ENCODE measurements at places on chromosomes 1 and 21.
A peak's percentile ranks its signal among the peaks of the same experiment; 100 is the strongest.

DNA sequence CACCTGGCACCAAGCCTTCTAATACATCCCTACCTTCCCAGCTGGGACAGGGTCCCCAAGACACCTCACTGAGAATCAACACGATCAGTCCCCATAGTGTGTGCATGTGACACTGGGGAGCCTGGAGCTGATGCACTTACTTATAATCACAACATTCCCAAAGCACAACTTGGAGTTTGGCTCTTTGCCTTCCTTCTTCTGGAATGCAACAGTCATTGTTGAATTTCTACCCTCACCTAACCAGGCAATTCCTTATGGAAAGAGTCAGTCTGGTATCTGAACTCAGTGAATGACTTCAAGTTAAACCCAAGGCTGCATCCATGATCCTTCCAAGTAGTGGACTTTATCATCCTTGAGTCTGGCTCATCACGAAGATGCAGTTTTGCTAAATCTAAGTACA lies 86.1 kb downstream of the DSCAM start:
- no peak for DNase-seq

- peak; percentile 57 for DNase-seq
Measured at GRCh38 chr1:225881081-225881958, 860 bp downstream of the TMEM63A start.

DNA sequence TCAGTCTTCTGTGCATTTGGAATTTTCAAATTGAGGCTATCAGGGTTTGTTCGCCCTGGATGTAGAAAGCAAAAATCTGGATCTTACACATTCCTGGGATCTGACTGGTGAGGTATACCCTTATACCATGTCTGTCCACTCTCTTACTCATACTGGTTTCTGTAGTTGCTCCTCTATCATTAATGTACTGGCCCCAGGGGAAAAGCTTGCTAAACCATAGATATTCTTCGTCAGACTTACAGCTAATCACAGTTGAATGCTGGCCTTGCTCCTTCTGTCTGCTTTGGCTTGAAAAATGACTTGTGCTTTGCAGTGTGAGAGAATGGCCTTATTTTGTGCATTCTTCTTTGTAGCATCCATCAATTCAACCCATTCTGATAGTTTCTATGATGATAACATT lies 30.5 kb downstream of the TBCE start:
- no peak for DNase-seq

DNA sequence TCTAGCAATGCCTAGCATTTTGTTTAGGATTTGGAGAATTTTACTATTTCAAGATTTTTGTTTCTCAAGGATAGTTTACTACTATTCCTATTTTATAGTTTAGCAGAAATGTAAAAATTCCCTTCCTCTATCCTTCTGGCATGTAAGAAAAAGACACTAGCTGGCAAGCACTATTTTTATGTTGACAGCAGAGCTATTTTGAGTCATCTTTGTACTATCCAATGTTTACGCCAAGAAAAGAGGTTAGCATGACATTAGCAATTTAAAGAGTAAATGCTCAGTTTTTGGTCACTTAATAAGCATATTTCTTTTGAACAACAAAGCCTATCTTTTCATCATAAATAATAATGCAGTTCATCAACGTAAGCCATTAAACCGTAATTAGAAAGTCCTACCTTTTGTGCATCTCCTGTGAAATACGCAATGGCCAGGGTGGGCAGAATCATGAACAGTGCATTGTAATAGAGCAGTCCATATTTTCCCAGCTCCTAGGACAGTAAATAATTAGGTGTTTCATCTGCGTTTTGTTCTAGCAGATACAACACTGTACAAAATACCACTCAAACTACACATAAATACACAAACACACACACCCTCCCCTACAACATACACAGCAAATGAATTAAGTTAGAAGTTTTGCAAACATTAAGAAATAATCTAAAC lies 12.0 kb downstream of the SLC35D1 start:
- DNase-seq: no peak

DNA sequence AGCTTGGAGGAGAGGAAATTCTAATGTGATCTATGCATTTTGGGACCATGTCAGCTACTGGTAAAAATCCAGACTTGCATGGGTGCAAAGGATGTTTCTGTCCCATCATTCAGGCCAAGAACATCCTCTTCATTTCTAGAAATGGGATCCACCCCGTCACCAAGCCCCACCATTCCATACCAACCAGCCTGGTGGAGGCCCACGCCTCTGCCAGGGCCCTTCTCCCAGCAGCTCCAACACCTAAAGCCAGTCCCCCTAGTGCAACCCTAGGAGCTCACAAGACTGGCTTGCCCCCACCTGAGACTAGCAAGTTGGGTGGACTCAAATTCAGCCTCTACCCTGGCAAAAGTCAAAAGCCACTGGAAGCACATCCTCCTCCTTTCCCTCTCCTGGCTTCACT lies 1.9 kb downstream of the ARHGEF11 start:
- DNase-seq: no peak

- no peak for DNase-seq
Measured at GRCh38 chr1:228060458-228061190, 21.9 kb upstream of the ARF1 start.

DNA sequence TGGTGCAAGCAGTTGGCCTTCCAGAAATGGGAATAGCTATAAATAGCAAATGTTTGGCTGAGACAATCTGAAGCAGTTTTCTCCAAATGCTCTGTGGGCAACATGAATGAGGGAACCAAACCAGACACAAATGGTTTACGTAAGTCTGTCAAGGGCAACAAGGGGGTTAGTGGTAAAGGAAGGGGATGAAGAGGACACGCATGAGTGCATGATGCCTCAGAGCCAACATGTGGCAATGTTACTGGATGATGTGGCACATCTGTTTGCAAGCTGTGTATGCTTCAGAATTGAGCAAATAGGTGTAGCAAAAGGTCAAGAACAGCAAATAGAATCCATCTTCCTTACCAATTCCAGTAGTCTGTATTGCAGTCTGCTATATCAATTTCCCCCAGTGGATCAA lies 76.3 kb upstream of the LMO4 start:
- no peak for DNase-seq

DNA sequence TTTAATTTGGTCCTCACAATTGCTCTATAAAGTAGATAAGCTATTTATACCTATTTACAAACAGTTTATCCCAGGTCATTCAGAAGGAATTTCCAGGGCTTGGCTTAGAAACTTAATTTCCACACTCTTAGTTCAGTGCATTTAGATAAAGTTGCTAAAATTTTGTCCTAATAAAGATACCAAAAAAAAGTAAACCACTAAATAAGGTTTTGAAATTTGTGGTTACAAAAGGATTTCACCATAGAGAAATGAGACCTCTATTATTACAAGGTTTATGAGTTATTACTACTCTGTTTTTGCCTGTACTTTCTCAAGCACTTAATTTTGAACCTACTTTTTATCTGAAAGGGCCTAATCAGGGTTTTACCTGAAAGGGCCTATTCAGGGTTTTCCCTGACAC lies 22.4 kb downstream of the PTPN22 start:
- DNase-seq: no peak

DNA sequence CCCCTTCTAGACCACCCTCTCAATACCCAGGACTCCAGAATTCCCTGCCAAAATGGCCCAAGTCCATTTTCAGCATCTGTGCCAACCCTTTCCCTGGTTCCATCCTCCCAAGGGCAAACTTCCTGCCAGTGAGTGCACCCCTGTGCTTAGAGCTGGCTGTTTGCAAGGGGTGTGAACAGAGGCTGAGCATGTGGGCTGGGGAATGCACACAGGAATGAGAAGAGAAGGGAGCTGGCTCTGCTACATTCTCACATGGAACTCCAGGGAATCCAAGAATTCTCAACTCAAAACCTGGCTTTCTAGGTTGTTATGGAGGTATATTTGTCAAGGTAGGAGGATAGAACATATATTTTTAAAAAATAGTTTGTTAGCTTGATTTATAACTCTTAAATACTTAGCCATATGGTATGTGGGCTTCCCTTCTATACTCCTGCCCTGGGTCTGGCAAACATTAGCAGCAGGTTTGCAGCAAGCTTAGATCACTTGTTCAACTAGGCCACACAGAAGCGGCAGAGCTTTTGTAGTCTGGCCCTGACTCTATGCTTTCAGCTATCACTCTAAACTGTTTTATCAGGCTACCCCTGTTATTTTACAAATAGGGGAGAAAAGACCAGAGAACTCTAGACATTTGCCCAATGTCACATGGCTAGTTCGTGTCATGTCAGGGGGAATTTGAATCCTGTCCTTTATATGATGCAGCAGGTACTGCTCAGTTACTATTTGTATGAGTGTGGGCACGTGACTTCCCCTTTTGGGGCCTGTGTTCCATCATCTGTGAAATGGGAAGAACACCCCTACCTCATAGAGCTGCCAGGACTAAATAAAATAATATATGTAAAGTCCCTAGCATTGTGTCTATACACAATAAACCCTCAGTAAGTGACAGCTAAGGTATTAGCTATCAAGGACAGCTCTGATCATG lies 8.1 kb upstream of the STMN1 start:
- no peak for DNase-seq

DNA sequence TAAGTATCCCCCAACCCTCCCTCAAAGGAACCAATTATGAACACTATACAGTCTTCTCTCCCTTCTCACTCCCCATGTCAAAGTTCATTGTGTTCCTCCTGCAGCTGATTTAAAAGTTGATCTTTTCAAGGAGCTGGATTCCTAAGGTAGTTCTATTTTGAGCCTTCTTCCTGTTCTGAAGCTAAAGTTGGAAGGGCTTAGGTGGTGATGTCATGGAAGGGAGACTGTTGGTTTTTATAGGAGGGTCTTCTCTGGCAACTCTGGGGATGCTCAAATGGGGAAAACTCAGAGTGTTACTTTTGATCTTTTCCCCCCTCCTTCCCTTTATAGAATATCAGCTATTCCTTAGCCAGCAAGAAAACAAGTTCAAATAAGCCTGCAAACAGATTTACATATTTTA lies 83.0 kb upstream of the AK4 start:
- no peak for DNase-seq

DNA sequence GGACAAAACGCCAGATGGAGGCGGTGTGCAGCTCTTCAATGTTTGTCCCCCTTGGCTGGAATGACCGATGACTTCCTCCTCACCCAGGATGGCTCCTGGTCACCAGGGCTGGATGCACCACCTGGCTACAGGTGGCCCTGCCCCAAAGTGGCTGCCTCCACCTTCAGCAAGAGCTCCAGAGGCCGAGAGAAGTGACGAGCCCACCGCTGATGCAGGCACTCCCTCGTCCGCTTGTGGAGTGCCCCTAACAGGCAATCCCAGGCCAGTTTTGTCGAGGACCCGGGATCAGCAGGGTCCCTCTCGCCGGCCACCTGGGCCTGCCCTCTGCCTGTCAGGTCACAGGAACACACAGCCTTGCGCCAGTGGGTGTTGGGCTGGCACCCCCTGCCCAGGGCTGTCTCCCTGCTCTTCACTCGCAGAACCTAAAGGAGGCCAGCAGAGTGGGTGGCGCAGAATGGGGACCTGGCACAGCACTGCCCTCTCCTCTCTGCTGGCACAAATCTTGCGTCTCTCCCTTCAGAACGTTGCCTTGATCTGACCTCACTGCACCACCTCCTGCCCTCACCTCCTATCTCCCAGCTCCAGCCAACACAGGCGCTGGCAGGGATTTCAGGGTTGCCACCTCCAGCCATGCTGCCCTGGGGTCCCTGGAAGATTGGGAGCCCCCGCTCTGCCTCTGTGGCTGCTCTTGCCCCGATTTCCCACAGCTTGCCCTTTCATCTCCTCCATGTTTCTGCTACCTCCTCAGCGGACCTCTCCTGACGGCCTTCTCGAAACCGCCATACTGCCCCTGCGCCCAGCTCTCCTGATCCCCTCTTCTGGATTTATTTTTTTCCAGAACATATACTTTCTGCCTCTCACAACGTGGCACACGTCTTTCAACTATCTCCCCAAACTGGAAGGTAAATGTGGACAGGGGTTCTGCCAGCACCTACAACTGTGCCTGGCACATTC lies 38.6 kb downstream of the SLC45A1 start:
- DNase-seq: no peak

DNA sequence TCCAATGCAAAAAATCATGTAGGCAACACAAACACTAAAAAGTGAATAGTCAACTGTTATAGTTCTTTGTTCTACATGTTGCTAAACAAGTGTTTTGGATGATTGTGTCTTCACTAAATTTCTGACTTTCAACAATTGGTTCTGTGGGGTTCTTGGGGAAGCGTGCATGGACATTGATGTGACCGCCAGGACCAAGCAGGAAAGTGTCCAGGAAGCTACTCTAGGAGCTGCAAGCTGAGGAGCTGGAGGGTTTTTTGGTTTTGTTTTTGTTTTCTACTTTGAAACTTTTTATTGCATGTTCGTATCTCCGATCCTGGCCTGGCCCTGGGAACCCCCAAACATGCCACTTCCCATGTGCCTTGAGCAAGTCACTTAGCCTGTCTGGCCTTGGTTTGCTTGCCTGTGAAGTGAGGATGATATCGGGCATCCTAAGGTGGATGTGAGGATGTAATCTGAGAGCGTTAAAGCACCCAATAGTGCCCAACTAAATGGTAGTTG lies 8.0 kb downstream of the TMPRSS3 start:
- DNase-seq: no peak

DNA sequence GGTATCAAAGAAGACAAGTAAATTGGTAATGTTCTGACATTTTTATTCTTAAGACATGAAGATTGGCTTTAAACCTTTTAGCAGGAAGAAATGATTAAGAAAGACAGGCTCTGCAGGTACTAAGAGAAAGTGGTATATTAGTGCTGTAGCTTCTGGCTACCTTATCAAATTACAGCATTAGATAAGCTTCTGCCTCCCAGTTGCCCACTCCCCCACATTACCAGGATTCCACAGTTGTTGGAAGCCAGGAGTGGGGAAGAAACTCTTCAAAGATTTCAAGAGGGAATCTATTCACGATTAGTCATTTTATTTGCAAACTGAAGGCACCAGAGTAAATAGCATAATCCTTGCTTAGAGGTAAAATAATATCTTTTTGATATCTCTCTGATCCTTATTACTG lies 274.9 kb downstream of the LMO4 start:
- DNase-seq: no peak

GRCh38 chr21:31483146-31483545 lies 139.1 kb upstream of the TIAM1 start:
- DNase-seq: no peak

- DNase-seq: no peak
Measured at GRCh38 chr1:217453816-217454215, 177.1 kb downstream of the GPATCH2 start.

DNA sequence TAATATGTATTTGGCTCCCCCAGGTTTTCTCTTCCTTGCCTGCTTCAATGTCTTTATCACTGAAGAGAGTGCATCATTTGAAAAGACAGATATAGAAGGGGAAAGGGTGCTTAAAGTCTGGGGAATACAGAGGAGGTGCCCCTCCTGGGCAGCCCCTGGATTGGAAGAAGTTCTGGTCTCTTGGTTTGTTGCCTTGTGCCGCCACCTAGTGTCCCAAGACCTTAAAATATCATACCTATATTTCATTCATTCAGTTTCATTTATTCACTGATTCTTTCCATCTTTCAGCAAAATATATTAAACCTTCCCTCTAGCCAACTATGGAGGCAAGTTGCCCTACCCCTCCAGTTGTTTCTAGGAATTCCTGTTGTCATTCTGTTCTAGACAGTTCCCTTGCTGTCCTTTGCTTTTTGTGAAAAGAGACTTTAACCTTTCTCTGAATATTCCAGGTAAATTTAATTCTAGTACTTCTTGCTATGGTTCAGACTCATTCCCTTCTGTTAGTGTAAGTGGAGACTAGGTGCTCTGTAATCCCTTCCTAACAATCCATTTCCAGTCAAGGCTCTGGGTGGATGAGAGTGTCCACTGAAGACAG lies 56.1 kb downstream of the MEF2D start:
- peak; percentile 47 for DNase-seq

- DNase-seq: no peak
Measured at GRCh38 chr21:36744560-36745231, 45.8 kb downstream of the SIM2 start.

- no peak for DNase-seq
Measured at GRCh38 chr1:7470904-7471638, 300.0 kb upstream of the VAMP3 start.

- no peak for DNase-seq
Measured at GRCh38 chr1:109622895-109623294, 3.3 kb downstream of the AMPD2 start.

Measured in CD4-positive, alpha-beta T cell treated with Interleukin-21 for 1 hour (primary cell).